ENCODE measurements at places on chromosomes 7 and 10. TPM values are rescaled to one million over a fixed set of nuclear protein-coding genes. Genes with fewer than 3 reads are reported as not detected.

- no peak for DNase-seq
Observed at GRCh38 chr7:139895141-139895829, 66.2 kb downstream of the TBXAS1 start.

DNA sequence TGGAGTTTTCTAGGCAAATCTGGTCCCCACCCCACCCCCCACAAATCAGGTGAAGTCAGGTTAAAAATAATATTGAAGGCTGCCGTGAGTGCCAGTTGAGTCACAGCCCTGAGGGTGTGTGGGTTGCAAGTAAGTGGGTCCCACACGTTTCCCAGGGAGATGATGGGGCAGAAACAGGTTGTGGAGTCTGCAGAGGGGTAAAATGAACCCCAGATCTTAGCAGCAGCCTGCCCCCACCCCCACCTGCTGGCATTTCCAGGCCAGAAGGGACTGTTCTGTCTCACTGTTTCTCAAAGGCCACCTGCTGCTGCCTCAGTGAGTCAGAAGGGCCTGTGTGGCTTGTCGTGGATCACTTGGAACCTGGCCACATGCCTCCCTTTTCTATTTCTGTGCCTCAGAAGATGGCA, 59.8 kb upstream of the SMNDC1 start:
- DNase-seq = no peak

DNA sequence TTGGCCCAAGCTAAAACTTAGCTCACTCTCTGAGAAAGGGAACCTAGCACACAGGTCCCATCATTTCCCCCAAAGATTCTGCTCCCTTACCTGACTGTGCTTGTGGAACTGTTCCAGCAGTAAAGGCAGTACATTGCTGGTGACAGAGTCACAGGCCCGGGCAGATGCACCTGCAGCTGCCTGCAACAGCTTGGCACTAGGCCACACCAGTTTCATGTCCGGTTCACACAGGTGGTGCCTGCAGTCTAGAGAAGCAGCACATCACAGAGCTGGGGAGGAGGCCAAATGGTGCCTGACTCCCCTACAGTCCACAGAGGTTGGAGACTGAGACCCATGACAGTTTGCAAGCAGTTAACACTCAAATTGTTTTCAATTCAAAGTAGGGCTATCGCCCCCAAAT, 22.2 kb downstream of the ZDHHC16 start:
- DNase-seq = no peak

DNA sequence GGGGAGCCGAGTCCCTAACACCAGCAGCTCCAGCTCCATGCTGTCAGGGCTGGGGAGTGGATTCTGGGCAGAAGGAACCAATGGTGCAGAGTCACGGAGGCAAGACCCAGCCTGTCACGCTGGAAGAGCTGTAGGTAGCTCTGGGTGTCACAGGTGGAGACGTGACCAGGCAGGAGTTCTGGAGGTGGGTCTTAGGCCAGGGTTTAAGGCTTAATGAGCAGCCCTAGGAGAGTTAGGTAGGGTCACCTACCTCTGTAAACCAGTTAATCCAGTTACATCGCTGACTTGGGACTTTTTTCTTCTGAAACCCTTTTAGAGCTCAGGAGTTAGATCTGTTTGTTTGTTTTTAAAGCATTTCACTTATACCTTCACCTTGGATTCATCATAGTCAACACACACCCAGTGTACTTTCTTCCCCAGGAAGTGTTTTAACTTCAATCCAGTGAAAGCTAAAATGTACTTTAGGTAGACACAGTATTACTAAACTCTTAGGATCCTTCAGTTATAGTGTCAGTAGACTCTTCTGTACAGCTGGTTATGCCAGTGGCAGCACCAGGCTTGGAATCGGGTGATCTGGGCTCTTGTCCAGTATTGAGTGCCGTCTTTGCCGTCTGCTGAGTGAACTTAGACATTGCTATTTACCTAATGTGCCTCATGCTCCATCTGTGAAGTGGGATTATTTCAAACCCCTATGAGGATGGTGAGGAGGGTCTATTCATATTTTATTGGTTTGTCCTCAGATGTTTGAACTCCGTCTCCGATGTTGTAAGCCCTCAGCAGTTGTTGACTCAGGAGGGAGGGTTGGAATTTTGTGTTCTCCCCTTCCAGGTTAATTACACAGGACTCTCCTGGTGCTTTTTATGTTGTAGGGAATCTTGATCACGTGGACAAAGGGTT, 31.0 kb downstream of the TACR2 start:
- DNase-seq = no peak

DNA sequence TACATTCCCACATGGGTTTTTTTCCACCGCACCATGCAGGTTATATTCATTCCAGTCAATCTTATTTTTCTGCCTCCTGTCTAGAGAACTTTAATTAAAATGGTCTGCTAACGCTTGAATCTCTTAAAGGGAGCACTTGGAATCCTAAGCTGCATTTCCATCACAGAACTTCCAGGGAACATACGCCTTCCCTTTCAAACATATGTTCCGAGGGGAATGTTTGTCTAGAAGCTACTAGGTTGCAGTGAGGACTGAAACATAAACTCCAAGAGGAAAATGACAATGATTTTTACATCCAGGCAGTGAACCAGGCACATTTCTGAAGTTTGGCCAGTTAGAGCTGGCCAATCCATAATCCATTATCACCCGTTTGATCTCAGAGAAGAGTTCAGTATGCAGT, 375.5 kb upstream of the NRP1 start:
- DNase-seq = no peak

DNA sequence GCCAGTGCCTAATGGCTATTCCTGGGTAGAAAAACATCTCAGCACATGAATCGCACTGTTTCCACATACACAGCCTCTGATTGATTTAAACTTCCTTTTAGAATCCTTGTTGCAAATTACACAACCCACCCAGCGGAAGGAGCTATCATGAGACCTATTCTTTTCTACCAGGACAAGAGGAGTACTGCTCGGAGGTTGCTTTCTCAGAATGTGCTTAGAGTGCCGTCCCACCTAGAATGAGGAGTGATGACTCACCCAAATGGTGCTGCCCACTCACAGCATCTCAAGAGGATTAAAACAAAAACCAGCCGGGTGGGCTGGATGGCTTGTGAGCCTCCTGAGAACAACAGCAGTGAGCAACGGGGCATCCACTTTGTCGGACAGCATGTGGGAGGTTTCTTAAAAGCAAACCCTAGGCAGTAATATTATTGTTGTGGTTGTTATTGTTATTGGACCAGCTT, 128.9 kb downstream of the DGKI start:
- no peak for DNase-seq

Gene GHRHR
- total RNA-seq = not detected

Gene ITPRID1
- total RNA-seq = not detected

Gene PDE6C
- total RNA-seq = not detected

DNA sequence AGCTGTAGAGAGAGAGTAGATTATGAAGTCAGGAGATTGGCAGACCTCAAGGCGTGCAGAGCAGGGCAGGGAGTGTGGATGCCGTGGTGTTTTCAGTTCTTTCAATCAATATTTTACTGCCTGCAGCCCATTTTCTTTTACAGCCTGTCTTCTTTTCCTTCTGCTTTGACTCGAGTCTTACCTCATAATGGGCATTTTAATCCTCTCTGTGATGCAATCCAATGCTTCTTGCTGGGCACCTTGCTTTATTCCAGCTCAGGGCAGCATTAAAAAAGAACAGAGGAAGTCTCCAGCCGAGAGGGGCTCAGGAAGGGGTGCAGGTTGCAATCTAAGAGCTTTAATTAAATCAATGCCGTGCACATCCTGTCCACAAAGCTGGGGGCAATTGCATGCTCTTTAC, 839.0 kb downstream of the LRMDA start:
- DNase-seq = no peak

DNA sequence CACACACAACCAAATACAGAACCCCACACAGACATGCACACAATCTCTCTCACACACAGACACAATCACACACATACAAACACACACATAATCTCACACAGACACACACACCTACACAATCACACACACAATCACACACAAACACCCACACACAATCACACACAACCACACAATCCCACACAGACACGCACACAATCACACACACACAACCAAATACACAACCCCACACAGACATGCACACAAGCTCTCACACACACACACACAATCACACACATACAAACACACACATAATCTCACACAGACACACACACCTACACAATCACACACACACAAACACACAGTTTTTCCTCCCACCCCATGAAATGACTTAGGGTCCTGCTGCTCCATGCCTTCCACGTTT, 160.4 kb upstream of the PFKP start:
- DNase-seq = no peak

GRCh38 chr7:131604841-131605279, 48.4 kb upstream of the PODXL start:
- no peak for DNase-seq

Gene PLCE1
- total RNA-seq = not detected

Gene SLC29A4
- total RNA-seq = 0.36 TPM

- no peak for DNase-seq
Observed at GRCh38 chr10:101064415-101065030, 2.7 kb downstream of the KAZALD1 start.

Gene PWWP2B
- 9.9 TPM for total RNA-seq

DNA sequence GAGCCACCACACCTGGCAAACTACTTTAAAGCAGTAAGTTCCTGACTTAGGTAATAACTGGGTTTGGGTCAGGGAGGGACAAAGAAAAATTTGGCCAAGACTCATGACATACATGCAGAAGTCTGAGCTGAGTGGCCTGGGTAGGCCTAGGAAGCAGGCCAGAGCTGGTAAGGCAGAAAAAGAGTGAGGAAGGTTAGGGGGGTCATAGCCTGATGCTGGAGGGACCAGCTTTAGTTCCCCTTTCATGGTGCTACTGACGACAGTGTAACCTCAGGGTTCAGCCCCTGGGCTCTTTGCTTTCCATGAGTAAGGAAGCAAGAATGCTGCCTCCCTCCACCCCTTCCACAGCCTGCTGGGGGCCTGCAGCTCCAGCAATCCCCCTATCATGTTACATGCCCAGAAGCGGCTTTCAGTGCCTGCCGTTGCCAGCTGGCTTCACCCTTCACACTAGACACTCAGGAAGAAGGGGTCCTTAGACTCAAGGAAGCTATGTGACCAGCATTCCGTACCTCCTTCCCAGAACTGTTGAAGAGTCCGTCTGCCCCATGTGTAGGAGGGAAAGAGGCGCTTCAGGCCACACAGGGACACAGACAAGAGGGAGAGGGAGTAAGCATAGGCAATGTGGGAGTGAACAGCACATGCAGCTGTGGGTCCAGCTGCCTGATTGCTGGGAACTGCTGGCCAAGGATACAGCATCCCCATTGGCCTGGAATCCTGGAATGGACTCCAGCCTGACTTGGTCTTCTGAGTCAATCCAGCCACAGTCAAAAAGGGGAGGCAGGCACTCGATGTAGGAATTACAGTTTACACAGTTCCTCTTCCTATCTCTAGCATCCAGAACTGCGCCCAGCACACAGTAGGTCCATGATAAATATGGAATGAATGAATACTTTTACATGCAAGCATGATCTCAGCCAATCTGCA, 4.1 kb upstream of the PLAU start:
- no peak for DNase-seq

Gene AKR1C8
- total RNA-seq = 9.2 TPM

Gene CYP51A1
- total RNA-seq = 15.2 TPM

- DNase-seq = no peak
Observed at GRCh38 chr10:103901299-103901698, 16.7 kb downstream of the STN1 start.

DNA sequence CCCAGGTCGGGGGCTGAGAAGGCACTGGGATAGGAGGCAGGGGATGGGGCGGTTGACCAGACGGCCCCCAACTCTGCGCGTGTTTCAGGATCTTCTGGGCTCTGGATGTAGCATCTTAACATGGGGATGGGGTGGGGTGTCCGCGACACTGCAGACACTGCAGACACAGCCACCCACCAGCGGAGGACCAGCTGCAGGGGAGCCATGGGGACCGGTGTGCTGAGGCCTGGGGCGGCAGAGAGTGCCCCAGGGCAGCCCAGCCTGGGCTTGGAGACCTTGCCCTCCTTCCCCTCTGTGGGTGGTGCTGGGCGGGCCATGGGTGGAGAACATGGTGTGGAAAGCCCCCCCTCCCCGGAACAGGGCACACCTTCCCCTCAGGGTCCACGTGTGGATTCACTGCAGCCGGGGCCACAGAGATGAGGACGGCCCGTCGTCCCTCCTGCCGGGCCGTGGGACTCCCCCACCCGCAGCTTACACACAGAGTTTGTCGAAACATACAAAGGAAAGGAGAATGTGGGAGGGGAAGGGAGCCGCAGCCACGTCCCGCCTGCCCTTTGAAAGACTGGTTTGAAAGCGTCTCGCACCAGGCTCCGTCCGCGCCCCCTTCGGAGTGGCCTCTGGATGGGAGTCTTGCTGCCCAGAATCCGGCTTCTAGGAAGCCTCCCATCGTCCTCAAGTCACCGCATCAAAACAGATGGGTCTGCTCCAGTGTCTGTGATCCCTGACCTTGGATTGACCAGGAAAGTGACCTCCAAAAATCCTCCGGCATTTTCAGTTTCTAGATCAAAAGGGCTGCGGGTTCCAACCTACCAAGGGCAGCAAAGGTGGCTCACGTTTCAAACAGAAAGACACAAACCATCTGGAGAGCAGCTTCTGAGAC, 91.5 kb upstream of the TCERG1L start:
- DNase-seq = no peak

Gene ANLN
- total RNA-seq = 0.23 TPM

- no peak for DNase-seq
Observed at GRCh38 chr7:28174901-28175661, 5.5 kb downstream of the JAZF1 start.

- DNase-seq = no peak
Observed at GRCh38 chr10:10110844-10111490, 906.7 kb upstream of the CELF2 start.

Gene SPDYE16
- total RNA-seq = 1.1 TPM

- no peak for DNase-seq
Observed at GRCh38 chr7:47039904-47040303, 542.0 kb downstream of the TNS3 start.

Gene ACADSB
- total RNA-seq = 36.4 TPM

Gene AKR1D1
- not detected for total RNA-seq

Gene CALCR
- not detected for total RNA-seq

- no peak for DNase-seq
Observed at GRCh38 chr10:84634636-84635035, 306.2 kb downstream of the CCSER2 start.

DNA sequence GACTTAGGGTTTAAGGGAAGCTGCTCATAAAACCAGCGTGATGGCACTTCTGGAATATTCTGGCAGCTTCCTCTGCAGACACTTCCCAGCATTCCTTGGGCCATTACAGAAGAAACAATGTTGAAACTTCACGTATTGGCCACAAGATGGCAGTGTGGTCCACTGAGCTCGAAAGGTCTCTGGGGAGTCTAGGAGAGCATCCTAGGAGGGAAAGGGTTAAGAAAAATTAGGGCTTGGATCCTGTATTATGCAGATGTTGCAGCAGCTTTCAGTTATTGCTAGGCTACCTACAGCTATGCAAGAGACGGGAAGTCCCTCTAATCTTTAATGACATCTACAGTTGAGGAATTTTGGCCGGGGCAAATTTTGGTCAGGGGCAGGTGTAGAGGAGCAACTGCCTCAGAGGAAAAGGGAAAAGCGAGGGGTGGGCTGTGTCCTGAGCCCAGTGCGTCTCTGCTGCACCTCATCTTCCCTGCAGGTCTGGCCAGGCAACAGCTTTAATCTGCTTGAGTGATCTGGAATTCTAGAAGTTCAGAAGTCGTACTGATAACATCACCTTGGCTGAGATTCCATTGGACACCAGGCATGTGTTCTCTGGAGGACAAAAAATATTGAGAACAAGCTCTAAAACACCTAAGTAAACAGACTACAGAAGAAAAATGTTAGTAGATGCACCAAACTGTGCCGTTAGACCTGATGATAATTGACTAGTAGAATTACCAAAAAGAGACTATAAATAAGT, 220.8 kb upstream of the PRSS58 start:
- no peak for DNase-seq

Gene VAX1
- not detected for total RNA-seq
